H7 (cell line): ENCODE measurements at places on chromosomes 12 and 14.

GRCh38 chr14:90198541-90199060 lies 57.8 kb upstream of the PSMC1 start:
- DNase-seq: no peak

DNA sequence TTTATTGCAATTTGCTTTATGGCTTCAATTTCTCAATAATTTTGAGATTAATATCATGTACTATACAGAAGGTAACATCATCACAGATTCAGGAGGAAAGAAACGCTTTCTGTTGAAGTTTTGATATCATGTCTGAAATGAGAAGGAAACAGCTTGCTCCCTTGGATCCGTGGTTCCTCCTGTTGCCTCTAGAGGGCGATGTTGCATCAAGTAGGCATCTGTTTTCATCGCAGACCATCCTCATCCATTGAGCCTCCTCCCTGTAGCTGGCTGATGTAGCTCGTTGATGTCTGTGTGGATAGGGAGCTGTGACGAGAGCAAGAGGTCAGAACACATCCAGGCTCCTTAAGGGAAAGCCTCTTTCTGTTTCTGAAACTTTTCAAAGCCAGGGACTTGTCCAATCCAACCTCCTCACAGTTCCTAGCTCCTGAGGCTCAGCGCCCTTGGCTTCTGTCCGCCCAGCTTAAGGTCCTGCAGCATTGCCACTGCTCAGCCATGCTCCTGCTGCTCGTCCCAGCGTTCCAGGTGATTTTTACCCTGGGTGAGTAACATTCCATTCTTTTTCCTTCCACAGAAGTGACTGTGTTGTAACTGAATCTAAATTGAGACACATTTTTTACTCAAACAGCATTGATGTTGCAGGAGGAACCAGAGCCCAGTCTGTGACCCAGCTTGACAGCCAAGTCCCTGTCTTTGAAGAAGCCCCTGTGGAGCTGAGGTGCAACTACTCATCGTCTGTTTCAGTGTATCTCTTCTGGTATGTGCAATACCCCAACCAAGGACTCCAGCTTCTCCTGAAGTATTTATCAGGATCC lies 304.8 kb upstream of the OR4E1 start:
- DNase-seq: peak; percentile 66

- DNase-seq: no peak
Observed at GRCh38 chr12:10128687-10129086, 1.3 kb downstream of the CLEC7A start.

GRCh38 chr14:68547305-68548193 lies 245.3 kb downstream of the ZFP36L1 start:
- DNase-seq: no peak

GRCh38 chr14:51704545-51704944 lies 52.8 kb downstream of the FRMD6 start:
- DNase-seq: no peak

DNA sequence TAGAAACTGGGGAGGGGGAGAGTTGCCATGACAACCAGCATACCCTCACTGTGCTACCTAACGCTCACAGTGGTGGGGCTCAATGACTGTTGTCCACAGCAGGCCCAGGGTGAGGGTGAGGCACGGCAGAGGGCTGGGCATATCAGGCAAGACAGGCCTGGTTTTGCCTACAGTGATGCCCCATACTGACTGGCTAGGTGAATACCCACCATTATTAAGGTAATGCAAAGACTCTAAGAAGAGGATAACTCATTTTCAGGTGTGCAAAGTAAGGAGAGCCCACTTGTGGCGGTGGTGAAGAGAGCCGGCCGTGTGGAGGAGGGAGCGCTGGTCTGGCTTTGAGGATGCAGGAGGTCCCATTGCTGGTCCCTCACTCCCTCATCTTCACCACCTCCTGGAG lies 422.3 kb downstream of the FUT8 start:
- DNase-seq: peak; percentile 50

GRCh38 chr12:40946612-40947194 lies 241.4 kb upstream of the PDZRN4 start:
- DNase-seq: peak; percentile 2

GRCh38 chr14:71203306-71203705 lies 296.0 kb downstream of the PCNX1 start:
- no peak for DNase-seq

- DNase-seq: no peak
Observed at GRCh38 chr14:61582815-61583214, 112.5 kb upstream of the HIF1A start.

DNA sequence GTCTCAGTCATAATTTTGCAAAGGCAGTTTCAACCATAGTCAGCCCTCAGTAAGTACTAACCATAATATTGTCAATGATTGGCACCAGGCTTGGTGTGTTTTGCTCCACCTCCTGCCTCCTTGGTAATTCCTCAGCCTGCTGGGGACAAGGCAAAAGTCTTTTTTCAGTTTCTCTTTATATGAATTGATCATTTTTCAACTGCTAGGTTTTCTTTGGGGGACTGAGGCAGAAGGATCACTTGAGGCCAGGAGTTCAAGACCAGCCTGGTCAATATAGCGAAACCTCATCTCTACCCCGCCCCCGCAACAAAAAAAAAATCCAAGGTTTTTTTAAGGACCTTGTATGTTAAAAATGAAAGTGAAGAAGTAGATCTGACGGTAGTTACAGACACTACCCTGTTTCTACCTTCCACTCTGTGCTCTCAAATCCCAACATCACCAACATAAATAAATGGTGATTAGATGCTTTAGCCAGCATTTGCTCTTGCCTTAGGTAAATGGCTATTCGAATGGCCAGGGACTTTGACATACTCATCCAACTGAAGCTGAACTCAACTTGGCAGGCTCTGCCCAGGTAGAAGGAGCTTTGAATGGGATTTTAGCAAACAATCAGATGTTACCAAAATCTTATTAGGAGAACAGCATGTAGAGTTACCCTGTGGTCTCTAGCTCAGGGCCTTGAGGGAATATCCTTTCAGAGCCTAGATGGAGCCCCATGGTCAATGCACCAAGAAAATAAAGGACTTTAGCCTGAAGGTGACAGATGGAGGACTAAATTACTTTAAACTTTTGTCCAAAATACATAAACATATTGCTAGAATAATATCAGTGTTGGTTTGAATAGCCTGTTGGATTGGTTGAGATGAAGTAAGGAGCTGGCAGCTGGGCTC lies 126.9 kb upstream of the AMIGO2 start:
- no peak for DNase-seq

DNA sequence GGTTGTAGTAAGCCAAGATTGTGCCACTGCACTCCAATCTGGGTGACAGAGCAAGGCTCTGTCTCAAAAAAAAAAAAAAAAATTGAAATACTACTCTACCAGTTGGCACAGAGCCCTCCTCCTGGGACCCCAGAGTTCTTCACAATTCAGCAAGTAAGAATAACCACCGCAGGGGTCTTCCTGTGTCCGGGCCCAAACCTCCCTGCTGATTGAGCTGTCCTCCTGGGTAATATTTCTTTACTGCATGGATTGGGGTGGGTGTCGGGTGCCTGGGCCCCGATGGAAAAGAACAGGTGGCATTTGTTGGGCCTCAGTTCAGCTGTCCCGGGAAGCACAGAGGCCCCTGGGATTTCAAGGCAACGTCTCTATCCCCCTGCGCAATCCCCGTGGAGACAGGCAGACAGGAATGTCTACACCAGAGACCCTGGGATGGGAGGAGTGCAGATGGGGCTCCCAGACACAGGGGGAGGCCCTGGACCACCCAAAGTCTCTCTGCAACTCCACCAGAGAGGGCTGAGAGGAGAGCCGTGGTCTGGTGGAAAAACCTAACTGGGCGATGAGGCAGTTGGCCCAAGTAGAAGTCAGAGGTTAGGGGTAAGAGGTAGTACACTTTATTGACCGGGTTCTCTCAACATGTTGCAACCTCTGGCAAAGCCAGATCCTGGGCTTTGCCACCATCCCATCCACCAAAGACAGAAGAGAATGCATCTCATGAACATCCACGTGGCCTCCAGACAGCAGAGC lies 32.7 kb upstream of the VPS37B start:
- DNase-seq: peak; percentile 42

- no peak for DNase-seq
Observed at GRCh38 chr12:127398016-127398710, 868.8 kb upstream of the TMEM132C start.

GRCh38 chr14:73800970-73801515 lies 50.6 kb upstream of the PTGR2 start:
- DNase-seq: no peak

DNA sequence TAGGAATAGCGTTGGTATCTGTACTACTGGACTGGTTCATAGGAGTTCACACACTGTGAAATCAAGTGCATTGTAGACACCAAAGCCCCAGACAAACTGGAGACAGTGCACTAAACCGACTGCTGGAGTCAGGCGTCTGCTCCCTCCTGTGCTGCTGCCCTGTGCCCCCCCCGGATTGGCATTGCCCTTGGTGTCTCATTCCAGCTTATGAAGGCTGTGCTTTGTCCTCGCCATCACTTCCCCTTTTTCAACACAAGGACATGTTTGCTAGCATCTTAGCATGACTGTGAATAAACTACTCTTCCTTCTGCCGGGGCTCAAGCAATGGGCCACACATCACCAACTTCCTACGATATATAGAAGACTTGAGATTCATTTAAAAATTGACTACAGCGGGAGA lies 84.0 kb downstream of the TMCC3 start:
- no peak for DNase-seq

- DNase-seq: no peak
Observed at GRCh38 chr12:9742661-9743060, 9.8 kb upstream of the CLECL1 start.

DNA sequence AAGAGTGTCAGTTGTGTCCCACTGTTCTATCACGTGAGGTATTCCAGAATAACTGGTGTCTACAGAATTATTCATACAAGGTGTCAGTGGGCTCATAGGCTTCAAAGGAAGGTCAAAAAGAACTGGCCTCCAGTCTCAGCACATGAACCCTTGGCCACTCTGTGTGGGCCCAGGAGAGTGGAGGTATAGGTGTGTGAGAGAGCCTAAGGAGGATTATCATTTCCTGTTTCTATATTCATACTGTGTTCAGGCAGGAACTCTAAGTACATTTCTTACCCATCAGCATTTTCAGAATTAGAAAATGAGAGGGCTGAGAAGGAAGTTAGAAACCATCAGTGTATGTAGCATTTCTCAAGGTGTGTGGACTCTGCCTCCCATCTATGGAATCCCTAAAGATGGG lies 87.0 kb downstream of the BTG1 start:
- no peak for DNase-seq

DNA sequence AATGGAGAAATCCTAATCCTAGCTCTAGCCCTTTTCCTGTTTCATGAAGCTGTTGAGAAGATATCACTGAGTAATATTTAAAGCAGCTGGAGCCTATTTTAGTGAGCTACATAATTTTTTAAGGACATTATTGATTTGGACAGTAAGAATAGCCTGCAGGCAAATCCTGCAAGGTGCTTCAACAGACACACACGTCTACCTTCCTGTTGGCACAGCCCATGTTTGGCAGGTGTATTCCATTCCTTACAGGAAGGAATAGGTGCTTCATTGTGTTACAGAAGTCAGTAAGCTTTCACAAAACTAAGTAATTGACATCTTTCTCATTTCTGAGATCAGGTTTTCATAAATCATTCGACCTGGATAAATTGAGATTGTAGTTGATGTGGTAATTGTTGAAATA lies 50.6 kb downstream of the FOXA1 start:
- no peak for DNase-seq

GRCh38 chr12:88775742-88776151 lies 195.5 kb upstream of the KITLG start:
- DNase-seq: no peak

- DNase-seq: no peak
Observed at GRCh38 chr14:74148705-74149104, 63.9 kb downstream of the LIN52 start.

GRCh38 chr12:71865757-71866536 lies 26.4 kb downstream of the TBC1D15 start:
- no peak for DNase-seq

DNA sequence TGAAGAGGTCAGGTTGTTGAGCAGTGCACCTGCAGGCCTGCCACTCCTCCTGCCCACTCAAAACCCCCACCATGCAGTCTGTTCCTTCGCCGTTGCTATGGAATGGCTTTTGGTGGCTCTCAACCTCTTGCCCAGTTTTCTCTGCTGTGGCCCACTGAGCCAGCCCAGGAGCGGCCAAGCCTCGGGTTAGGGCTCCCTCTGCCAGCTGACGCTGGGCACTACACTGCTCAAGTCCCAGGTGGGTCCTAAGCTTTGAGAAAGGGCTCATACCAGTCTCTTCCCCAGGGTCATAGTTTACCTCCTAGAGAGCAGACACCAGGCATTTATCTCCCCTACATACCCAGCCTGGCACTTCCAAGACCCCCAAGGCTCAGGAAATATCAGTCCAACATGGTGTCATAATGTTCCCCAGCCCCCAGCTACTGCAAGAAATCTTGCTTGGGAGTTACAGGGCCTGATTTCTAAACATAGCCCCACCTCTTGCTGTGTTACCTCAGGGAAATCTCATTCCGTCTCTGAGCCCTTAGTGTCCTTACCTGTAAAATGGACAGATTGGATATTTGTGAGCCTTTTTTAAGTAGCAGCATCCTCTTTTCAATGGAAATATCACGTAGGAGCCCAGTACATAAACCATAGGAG lies 59.4 kb downstream of the TSPAN11 start:
- DNase-seq: peak; percentile 94

GRCh38 chr12:1630827-1631591 lies 2.0 kb downstream of the WNT5B start:
- peak; percentile 66 for DNase-seq

- peak; percentile 69 for DNase-seq
Observed at GRCh38 chr12:6613015-6613775, 6.0 kb upstream of the CHD4 start.

- no peak for DNase-seq
Observed at GRCh38 chr12:16583969-16584745, 21.8 kb downstream of the LMO3 start.

GRCh38 chr14:42490536-42490935 lies 883.9 kb downstream of the LRFN5 start:
- DNase-seq: no peak

DNA sequence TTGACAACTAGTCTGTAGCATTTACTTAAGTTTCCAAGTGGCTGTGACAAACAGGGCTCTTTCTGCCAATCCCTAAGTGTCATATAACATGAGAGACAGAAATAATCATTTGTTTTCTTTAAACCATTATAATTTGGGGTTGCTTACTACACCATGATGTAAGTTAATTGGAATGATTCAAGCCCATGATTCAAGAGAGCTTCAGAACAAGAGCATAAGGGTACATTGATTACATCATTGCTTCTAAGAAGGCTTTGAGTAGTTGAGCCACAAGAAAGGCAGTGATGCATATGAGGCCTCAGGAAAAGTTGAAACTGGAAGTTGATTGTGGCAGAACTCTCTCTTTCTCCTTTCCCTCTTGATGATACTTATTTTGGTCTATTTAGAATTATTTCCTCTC lies 444.0 kb downstream of the CCER1 start:
- no peak for DNase-seq

- no peak for DNase-seq
Observed at GRCh38 chr12:65825183-65825506, 862 bp downstream of the HMGA2 start.

- DNase-seq: no peak
Observed at GRCh38 chr12:57549203-57549908, 488 bp upstream of the KIF5A start.

DNA sequence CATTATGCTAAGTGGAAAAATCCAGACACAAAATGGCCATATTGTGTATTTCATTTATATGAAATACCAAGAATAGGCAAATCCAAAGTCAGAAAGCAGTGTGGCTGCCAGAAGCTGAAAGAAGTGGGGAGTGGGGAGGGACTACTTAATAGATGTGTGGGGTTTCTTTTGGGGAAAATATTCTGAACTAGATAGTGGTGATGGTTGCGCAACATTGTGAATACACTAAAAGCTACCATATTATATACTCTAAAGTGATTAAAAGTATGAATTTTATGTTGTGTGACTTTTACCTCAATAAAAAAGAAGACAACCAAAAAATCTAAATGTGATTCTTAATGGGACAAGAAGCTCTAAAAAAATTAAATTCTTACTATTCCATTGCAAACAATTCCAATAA lies 272.6 kb downstream of the DAD1 start:
- DNase-seq: no peak
